ENCODE measurements at places on chromosomes 3 and 15.

- DNase-seq, result no peak
These were observed 594.8 kb downstream of the NTRK3 start for GRCh38 chr15:87661454-87662355.

DNA sequence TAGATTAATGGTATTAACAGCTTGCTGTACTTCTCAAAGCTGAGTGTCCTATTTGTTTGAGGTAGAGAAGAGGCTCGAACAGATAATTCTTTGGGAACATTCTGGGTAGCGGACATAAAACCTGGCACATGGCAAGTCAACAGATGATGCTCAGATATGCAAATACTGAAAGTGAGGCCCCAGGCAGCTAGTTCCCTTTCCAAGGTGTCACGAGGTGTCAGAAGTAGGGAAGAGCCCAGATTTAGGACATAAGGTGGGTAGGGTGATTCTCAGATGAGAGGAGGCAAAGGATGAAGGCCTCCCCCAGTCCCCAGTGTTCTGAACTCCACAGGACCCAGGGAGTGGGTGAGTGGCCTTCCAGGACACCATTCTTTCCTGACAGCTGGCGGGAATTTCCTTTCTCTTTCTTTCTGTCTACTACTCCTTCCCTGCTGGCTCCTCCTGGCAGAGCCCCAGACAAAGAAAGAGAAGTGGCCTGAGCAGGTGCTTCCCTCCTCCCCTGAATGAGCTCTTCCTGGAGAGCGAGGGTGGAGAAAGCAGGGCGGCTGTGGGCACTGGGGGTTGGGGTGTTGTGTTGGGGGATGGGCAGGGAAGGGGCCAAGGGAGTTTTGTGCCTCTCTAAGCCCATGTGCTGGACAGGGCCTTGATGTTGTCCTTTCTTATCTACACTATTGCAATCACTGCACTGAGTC is 87.5 kb downstream of the CORO2B start:
- peak; percentile 78 for DNase-seq

- no peak for DNase-seq
These were observed 75.9 kb downstream of the TNIK start for GRCh38 chr3:171384101-171384891.

- no peak for DNase-seq
These were observed 21.1 kb downstream of the OXNAD1 start for GRCh38 chr3:16286161-16286560.

GRCh38 chr15:49843725-49844124 is 222.9 kb downstream of the DTWD1 start:
- DNase-seq, result no peak

GRCh38 chr15:22891426-22892210 is 53.2 kb downstream of the NIPA2 start:
- no peak for DNase-seq

DNA sequence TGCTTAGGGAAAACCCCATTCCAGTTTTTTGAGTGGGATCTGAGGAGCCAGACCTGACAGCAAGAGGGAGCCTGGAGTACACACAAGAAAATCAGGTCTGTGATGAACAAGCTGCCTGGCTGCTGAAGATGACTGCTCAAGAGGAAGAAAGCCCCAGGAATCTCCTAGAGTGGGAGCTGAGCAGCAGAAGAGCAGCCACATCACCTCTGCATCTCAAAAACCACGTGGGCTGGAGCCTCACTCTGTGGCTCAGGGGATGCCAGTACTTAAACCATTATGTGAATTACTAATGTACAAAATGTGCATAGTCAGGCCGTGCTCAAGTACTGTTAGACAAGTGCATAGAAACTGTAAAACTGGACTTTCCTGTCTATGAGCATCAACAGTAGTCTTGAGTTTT is 52.4 kb downstream of the SLC9A9 start:
- DNase-seq, result no peak

DNA sequence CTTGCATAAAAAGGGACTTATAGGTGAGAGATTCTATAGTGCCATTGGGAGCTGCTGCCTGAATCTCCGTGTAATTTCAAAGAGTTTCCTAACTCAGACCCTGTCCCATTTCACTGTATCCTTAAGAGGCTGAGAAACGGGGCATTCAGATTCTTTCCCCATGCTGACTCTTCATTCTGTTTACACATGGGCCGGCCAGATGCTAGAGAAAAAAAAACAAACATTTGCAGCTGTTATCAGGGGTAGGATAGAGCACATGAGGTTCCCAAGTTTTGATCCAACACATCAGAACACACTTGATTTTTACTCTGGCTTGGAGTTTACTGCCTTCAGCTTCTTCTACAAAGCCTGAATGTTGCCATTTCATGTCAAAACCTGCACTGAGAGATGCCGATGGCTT is 215.9 kb upstream of the TPRG1 start:
- no peak for DNase-seq

DNA sequence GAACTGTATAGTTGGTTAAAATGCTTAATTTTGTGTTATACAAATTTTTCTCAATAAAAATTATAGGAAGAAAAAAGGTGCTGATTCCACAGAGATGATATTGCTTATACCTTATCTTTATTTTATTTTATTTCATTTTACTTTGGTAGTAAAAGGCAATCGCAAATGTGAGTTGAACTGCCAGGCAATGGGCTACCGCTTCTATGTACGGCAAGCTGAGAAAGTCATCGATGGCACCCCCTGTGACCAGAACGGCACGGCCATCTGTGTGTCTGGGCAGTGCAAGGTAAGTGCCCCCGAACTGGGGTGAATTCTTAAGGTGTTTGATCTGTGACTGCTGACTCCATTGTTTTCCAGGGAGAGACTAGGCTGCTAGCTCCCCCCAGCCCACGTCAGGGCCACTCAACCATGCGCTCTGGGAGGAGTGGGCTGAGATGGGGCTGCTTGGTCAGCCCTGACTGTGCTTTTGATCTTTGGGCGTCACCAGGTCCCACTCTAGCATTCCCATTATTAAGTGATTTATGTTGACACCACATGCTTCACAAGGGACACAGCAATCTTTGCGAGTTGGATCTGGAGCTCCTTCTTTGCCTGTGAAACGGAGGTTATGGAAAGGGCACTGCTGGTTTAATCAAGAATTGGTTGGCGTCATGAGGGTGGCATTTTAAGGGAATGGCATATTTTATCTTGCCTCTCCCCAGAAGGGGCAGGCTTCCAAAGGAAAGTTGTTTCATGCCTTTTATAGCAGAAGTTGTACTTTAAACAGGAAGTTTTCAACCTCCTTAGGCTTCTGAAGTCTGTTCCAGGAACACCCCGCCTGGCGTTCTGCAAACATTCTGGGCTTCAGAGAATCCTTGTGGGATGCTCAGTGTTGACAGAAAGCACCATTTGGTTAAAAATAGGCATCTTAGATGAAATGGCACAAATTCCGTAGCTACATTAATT is 296.5 kb downstream of the THSD4 start:
- DNase-seq, result no peak
